ENCODE measurements at places on chromosomes 12 and 14. TPM values are rescaled to one million over a fixed set of nuclear protein-coding genes. Genes with fewer than 3 reads are reported as not detected.

DNA sequence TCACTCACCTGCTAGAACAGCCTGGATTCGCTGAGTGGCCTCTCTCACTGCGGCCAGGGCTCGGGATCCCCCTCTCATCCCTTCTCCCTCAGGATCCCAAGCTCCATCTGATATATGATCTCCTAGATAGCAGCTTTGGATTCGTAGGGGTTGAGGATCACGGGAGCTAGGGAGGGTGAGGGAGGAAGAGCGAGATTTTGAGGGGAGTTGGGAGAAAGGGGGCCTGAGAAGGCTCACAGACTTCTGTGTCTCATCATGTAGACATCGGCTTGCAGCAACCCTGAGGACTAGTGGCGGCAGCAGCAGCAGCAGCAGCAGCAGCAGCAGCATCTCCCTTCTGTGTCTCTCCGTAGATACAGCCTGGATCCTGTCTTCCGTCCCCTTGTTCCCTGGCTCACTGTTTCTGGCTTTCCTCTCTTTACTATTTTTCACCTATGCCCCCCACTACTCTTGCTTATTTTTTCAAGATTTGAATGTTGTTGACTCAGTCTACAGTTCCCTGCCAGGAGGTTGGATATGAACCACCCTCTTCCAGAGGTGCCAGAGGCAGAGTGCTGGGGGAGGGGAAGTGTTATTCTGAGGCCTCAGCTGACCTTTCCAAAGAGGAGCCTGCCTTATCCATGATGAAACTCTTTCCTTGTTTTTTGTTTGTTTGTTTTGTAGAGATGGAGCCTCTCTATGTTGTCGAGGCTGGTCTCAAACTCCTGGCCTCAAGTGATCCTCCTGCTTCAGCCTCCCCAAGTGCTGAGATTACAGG is at the start of gene CIROP:
TSS of gene CIROP (minus strand) at position 399 of the 757 bp plus-strand sequence. CDS start at position 330, 69 bp downstream.
- no peak for DNase-seq

- DNase-seq = no peak
Observed at GRCh38 chr14:23449314-23449713, 13.9 kb upstream of the MYH7 start.

GRCh38 chr14:32110548-32110896 is 33.4 kb downstream of the ARHGAP5 start:
- no peak for DNase-seq

DNA sequence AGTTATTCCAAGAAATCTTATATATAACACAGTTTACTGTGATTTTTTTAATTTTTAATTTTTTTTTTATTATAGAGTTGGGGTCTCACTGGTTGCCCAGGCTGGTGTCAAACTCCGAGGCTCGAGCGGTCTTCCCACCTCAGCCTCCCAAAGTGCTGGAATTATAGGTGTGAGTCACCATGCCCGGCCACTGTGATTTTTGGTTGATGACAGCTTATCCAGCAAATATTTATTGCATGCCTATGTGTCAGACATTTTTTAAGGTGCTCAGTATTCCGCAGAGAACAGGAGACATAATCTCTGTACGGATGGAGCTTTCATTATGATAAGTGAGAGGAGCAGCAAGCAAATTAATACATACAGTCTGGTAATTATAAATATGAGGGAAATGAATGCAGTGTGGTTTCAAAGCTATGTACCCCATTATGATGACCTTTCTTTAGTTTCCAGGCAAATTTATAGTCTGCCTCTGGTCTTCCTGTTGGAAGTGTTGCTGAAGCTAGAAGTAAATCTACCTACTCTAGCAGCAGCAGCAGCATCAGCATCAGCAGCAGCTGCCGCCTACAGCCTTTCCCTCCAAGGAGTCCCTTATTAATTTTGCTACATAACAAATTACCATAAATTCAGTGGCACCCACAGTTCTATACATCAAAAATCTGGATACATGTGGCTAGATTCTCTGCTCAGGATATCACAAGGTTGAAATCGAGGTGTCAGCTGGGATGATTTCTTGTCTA is 32.3 kb downstream of the FRS2 start:
- peak; percentile 35 for DNase-seq

DNA sequence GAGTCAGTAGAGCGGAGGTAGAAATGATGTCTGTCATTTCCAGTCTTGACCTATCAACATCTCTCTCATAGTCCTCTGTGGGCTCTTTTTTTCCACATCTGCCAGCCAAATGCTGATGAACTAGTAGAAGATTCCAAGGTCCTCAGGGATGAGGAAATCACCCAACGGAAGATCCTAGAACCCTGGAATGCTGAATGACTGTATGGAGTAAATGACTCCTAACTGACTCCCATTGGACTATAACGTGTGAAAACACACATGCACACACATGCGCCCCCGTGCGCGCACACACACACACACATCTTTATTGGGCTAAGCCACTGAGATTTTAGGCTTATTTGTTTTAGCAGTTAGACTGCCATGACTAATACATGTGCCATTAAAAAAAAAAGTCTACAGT is 159.2 kb downstream of the MYRFL start:
- no peak for DNase-seq

The CLEC4E gene
- total RNA-seq = not detected

- no peak for DNase-seq
Observed at GRCh38 chr12:12624498-12624992, 12.9 kb downstream of the CREBL2 start.

The TMEM253 gene
- total RNA-seq = not detected

- DNase-seq = no peak
Observed at GRCh38 chr14:104438166-104438887, 141.2 kb upstream of the C14orf180 start.

DNA sequence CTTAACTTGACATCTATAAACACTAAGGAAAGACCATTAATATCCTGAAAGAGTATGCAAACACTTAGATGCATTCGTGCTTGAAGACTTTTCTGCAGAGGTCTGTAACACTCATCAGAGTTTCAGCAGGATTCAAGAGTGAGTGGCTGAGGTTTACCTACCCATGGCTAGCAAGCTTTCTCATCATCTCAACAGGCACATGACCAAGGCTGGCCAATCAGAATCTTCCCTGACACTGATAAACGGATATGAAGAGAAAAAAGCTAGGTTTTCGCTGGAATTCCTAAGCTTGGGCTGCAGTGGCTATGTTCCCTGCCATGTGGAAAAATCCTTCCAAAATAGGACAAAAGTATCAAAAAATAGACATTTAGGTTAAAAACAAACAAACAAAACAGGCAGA is 162.1 kb upstream of the USP15 start:
- DNase-seq = no peak

The KRT79 gene
- not detected for total RNA-seq

DNA sequence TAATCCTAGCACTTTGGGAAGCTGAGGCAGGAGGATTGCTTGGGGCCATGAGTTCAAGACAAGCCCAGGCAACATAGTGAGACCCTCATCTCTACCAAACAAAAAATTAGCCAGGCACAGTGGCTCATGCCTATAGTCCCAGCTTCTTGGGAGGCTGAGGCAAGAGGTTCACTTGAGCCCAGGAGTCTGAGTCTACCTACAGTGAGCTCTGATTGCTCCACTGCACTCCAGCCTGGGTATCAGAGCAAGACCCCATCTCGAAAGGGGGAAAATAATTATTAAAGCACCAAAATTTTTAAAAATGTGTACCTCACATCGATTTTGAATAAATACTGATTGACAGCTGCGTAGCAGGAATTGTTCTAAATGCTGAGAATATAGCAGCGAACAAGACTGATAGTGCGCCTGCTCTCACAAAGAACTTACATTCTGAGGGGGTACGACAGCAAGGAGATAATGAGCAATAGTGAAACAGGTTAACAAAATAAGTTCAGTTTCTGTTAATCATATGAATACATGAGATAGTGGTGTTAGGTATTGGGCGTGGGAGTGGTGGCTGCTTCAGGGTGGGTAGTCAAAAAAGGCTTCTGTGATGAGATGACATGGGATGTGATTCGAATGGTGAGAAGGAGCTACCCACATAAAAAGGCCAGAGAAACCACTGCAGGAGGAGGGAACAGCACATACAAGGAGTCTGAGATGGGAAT is 19.6 kb downstream of the HCFC2 start:
- DNase-seq = no peak

DNA sequence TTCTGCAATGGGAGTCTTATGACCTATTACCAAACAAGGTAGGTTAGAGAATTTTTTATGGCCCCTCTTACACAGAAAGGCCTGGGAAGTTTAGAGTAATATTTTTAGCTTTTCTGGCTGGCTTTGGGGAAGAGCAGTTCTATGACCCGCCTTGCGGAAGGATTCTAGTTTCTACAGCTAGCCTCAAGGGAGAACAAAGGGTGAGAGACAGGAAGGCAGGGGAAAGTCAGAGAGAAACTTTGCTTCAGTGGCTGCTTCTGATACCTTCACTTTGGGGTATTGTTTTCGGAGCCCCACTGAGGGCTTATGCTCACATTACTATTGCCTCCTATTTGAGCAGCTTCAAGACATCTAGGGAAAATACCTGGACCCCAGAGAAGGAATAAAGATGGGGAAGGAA is 80.7 kb upstream of the NUDT4 start:
- DNase-seq = no peak

DNA sequence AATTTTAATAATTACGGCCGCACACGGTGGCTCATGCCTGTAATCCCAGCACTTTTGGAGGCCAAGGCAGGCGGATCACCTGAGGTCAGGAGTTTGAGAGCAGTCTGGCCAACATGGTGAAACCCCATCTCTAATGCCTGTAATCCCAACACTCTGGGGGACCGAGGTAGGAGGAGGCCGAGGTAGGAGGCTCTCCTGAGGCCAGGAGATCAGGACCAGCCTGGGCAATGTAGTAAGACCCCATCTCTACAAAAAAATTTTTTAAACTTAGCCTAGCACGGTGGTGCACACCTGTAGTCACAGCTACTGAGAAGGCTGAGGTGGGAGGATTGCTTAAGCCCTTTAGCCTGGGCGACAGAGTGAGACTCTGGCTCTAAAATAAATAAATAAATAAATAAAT is 5.6 kb upstream of the CFAP73 start:
- no peak for DNase-seq

- DNase-seq = no peak
Observed at GRCh38 chr12:132251741-132252490, 77.5 kb downstream of the GALNT9 start.

DNA sequence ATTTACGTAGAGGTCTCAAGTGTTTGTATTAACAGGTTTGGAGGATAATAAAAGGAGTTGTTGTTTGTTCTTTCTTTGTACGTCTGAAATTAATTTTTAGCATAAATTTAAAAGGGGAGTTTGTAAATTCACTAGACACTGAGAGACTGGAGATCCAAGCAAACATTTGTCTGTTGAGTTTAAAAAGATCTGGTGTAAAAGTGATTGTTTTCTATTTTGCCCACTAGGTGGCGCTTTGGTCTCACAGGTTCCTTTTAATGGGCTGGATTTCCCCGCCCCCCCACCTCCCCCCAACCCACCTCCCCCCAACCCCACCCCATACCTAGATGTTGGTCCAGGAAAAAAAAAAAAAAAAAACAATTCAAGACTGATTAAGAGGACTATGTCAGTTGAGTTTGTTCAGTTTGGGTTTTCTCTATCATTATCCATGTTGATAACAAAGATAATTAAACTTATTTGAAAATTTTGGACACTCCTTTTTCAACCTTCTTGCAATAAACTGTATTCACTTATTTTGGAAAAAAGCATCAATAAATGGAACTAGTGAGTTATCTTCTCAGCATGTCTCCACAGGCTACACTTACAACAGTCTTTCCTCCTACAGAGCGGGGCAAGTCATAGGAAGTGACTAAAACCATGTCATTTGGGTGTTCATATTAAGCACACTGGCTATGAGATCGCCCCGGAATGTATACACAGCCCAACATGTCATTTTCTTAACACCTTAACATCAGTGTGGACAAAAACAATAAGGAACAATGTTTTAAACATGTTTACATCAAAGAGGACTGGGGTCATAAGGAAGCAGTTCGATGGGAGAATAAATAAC is 841.1 kb downstream of the NRXN3 start:
- no peak for DNase-seq

- DNase-seq = no peak
Observed at GRCh38 chr12:9732921-9733461, at the start of gene CLECL1. Gene CLECL1 (minus strand): TSS chr12:9733097.

- DNase-seq = no peak
Observed at GRCh38 chr12:61797266-61797665, 462.9 kb upstream of the USP15 start.

The NANOG gene
- total RNA-seq = not detected

DNA sequence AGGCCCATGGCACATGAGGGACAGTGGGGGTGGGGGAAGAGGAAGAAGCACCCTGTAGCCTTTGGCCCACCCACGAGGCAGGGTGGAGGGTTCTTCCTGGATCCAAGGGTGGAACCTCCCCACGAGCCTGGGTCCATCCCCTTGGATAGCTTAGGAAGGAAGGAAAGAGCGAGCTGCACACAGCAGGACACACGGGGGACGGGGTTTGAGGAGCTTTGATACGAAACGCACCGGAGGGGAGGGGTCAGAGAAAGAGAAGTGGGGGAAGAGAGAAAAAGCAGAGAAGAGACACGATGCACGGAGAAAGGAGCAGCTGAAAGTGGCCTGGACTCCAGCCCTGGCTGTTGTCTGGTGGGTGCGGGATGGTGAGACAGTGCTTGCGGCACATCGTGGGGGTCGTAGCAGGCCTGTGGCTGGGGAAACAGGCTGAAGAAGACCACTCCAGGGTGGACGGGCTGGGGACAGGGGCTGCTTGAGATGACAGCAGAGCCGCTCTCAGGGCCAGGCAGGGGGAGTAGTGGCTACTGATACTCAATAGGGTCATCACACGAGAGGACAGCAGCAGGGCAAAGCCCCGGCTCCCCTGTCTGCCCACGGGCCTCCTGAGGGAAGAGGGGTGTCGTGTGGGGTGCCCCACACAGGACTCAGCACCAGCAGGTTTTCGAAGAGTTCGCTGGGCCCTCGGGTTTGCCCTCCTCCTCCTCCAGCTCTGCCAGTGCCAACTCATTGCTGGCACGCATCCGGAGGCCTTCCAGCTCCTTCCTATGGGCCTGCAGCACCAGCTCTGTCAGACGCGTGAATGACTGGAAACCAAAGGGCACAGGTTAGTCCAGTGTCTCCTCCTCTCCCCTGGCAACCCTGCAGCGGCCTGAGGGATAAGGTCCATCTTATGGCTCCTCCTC is 5.4 kb upstream of the GPX2 start:
- no peak for DNase-seq

The GPRC5D gene
- not detected for total RNA-seq

GRCh38 chr12:97921979-97922722 is 459.5 kb downstream of the RMST start:
- peak; percentile 5 for DNase-seq

Measured in MG63 (cell line).